ENCODE measurements at places on chromosomes 16 and 17.
A peak's percentile ranks its signal among the peaks of the same experiment; 100 is the strongest.

- no peak for DNase-seq
- no peaks in the 10 kb centered on the region for H3K36me3 ChIP-seq
- no peak overlapping the region for H3K4me3 ChIP-seq
- H3K27me3 ChIP-seq = peaks cover 6% of the 10 kb centered on the region
- H3K27ac ChIP-seq = no peak overlapping the region
- H3K4me1 ChIP-seq = peaks cover 21% of the 10 kb centered on the region
Observed at GRCh38 chr17:65742403-65743307, 181.2 kb upstream of the AXIN2 start.

GRCh38 chr16:57651344-57652333, 16.5 kb upstream of the ADGRG3 start:
- peak; percentile 67 for DNase-seq
- H3K27me3 ChIP-seq = peaks cover 13% of the 10 kb centered on the region
- peak overlapping the region; percentile 10 for H3K27ac ChIP-seq

GRCh38 chr17:11916091-11916490, 81.2 kb downstream of the ZNF18 start:
- no peaks in the 10 kb centered on the region for H3K36me3 ChIP-seq
- no peaks in the 10 kb centered on the region for H3K27me3 ChIP-seq
- no peak overlapping the region for H3K27ac ChIP-seq
- no peak for DNase-seq
- no peaks in the 10 kb centered on the region for H3K4me1 ChIP-seq

DNA sequence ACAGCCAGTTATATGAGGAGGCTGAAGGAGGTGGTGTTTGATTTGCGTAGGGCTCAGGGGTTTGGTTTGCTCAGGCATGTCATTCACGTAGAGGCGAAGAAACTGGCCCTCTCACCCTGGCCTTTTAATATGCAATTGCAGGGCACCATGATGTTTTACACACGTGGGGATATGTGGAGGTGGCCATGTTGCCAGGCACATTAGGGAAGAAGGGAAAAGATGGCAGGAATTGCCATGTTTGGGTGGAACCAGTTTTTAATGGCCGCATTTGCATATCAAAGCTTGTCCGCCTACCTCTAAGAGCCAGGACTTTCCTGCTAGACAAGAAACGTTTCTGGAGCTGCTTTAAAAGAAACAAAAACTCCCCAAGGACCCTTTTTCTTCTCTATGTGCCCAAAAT, 1483.7 kb upstream of the GOT2 start:
- H3K4me3 ChIP-seq = no peak overlapping the region
- H3K27ac ChIP-seq = no peak overlapping the region
- no peaks in the 10 kb centered on the region for H3K4me1 ChIP-seq
- no peak for DNase-seq
- no peaks in the 10 kb centered on the region for H3K36me3 ChIP-seq

GRCh38 chr17:17376362-17376761, 73.2 kb downstream of the NT5M start:
- H3K27ac ChIP-seq = no peak overlapping the region
- no peaks in the 10 kb centered on the region for H3K36me3 ChIP-seq
- no peaks in the 10 kb centered on the region for H3K4me1 ChIP-seq
- no peak for DNase-seq
- peaks cover 29% of the 10 kb centered on the region for H3K27me3 ChIP-seq

DNA sequence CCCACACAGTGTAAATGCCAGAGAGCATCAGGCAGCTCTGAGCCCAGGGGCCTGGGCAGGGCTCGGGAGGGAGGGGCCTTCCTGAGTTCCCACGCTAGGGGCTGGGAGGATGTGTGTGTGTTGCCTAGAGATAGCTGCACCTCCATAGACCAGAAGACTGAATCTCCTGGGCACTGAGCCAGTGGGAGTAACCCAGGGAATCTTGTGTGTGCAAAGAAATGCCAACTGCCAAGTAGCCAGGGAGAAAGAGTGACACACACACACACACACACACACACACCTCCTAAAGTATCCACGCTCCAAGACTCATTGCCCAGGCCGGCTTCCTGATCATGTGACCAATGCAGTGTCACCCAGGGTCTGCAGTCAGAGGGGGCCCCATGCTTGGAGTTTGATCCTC, 166.2 kb upstream of the RPL38 start:
- H3K4me1 ChIP-seq = no peaks in the 10 kb centered on the region
- no peak for DNase-seq
- peaks cover 26% of the 10 kb centered on the region for H3K27me3 ChIP-seq
- no peaks in the 10 kb centered on the region for H3K36me3 ChIP-seq
- no peak overlapping the region for H3K27ac ChIP-seq

DNA sequence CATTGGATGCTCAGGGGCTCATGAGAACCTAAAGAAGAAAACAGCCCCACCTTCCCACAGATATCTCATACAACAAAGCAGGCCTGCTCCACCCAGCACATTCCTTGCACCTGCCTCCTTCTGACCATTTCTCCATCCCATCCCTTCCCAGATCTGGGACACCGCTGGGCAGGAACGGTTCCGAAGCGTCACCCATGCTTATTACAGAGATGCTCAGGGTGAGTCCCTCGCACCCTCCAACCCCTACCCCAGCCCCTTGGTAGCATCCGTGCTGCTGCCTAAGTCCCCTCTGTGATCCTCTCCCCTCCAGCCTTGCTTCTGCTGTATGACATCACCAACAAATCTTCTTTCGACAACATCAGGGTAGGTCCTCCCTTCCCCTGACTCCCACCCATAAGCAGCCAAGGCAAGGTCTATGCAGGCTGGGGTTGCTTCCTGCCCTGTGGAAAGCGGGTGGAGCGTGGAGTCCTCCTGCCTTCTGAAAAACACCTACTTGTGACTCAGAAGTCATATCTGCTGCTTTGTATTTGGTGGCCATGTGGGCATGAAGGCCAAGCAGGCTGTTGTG, 5.4 kb upstream of the NHERF1 start:
- H3K4me1 ChIP-seq = peaks cover 93% of the 10 kb centered on the region
- H3K4me3 ChIP-seq = peak overlapping the region; percentile 68
- peak overlapping the region; percentile 98 for H3K27ac ChIP-seq

- no peak overlapping the region for H3K27ac ChIP-seq
- H3K4me3 ChIP-seq = no peak overlapping the region
- H3K4me1 ChIP-seq = no peaks in the 10 kb centered on the region
- no peaks in the 10 kb centered on the region for H3K27me3 ChIP-seq
- DNase-seq = no peak
Observed at GRCh38 chr16:83661656-83662055, 146.1 kb upstream of the HSBP1 start.

- peaks cover 42% of the 10 kb centered on the region for H3K4me1 ChIP-seq
- H3K27me3 ChIP-seq = peaks cover 51% of the 10 kb centered on the region
- H3K27ac ChIP-seq = no peak overlapping the region
- H3K36me3 ChIP-seq = no peaks in the 10 kb centered on the region
Observed at GRCh38 chr17:57945996-57946797, 9.0 kb downstream of the CUEDC1 start.

DNA sequence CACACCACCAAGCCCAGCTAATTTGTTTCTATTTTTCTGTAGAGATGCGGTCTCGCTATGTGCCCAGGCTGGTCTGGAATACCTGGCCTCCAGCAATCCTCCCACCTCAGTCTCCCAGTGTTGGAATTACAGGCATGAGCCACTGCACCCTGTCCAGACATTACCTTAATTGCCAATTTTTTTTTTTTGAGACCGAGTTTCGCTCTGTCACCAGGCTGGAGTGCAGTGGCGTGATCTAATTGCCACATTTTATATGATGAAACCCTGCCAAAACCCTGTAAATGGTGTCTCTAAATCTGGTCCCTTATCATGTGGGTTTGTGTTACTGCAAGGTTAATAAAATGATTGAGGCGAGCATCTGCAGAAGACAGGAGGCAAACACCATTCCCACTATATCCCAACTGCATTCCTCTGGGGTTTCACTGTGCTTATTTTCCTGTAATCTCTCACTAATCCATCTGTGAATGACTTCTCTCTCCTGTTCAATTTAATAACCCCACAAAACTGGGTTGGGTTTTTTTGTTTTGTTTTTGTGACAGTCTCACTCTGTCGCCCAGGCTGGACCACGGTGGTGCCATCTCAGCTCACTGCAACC, 19.4 kb upstream of the TRIM25 start:
- no peak overlapping the region for H3K27ac ChIP-seq
- no peak for DNase-seq
- no peaks in the 10 kb centered on the region for H3K27me3 ChIP-seq
- peaks cover 31% of the 10 kb centered on the region for H3K36me3 ChIP-seq

DNA sequence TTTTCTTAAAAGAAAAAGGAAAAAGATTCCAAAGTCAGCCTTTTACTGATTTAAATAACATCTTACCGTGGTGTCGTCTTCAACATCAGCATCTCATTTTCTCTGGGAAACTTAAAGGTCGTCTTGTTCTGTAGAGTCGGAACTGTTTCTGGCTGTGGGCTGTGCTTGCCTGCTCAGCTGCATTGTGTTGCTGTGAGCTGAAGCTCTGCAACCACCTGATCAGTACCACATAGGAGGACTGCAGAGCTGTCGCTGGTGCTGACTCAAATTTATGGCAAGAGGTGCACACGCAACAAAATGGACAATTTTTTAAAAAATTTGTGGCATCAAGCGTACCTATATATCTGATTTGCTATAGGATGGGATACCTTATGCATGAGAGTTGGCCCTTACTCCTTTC, at the start of gene OMG:
Gene OMG, minus strand, starts transcription at position 150 of the 400 bp plus-strand sequence. CDS start 908 bp downstream, outside the sequence.
- DNase-seq = no peak
- H3K27me3 ChIP-seq = no peaks in the 10 kb centered on the region
- H3K36me3 ChIP-seq = peaks cover 9% of the 10 kb centered on the region
- H3K27ac ChIP-seq = no peak within 1 kb of the TSS
- peaks cover 3% of the 10 kb centered on the region for H3K4me1 ChIP-seq
- no peak within 1 kb of the TSS for H3K4me3 ChIP-seq

GRCh38 chr17:68328676-68329075, 37.4 kb downstream of the ARSG start:
- no peak overlapping the region for H3K4me3 ChIP-seq
- peaks cover 20% of the 10 kb centered on the region for H3K27me3 ChIP-seq
- peaks cover 6% of the 10 kb centered on the region for H3K36me3 ChIP-seq
- DNase-seq = no peak
- H3K27ac ChIP-seq = no peak overlapping the region
- H3K4me1 ChIP-seq = peaks cover 19% of the 10 kb centered on the region

DNA sequence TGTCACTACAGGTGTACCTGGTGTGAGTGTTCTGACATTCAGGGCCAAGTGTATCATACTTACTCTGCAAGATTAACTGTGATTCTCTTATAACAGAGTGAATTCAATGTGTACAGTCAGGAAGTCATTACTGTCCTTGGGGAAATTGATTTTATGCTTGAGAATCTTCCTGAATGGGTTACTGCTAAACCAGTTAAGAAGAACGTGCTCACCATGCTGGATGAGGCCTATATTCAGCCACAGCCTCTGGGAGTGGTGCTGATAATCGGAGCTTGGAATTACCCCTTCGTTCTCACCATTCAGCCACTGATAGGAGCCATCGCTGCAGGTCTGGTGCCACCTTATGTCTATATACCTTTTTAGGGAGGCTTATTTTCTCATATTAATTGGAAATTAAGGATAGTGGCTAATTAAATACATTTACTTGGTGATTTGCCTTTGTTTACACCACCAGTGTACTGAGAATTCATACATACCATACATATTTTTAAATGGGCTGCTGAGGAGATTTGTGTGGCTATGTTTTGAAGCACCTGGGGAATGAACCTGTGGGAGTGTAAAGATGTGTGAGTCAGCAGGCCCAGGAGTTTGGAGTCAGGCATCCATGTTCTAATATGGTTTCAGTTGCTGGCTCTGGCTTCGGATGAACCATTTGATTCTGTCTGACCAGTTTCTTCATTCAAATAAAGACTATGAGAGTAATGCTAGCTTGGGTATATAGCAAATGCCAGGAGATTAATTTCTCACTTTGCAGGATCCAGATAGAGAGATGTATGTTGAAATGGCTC, 3.1 kb downstream of the ALDH3A2 start:
- H3K4me1 ChIP-seq = peaks cover 32% of the 10 kb centered on the region
- no peak overlapping the region for H3K27ac ChIP-seq
- DNase-seq = no peak
- no peak overlapping the region for H3K4me3 ChIP-seq
- H3K36me3 ChIP-seq = peaks cover 34% of the 10 kb centered on the region
- H3K27me3 ChIP-seq = peaks cover 15% of the 10 kb centered on the region

DNA sequence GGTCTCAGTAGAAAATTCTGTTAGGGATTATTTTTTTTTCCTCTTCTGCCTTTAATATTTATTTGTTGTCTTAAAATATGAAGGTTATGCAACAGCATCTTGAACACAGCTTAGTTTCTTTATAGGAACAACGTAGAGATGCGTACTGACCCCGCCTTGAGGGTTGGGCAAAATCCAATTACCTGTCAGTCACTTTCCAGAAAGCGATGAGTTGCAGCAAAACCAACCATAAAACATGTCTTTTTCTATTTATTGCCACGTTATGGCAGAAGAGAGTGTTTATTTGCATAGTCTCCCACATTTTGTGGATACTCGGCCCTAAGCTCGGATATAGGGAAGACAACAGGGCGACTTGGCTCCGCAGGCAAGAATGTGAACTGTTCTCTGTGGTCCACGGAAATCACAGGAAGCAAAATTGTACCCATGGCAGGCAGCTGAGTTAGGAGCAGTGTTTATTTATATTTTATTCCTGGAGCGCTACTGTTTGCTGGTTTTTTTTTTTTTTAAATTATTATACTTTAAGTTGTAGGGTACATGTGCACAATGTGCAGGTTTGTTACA, 44.3 kb upstream of the CACNG5 start:
- no peak overlapping the region for H3K4me3 ChIP-seq
- H3K36me3 ChIP-seq = peaks cover 67% of the 10 kb centered on the region
- no peak for DNase-seq
- H3K27me3 ChIP-seq = no peaks in the 10 kb centered on the region

- H3K27me3 ChIP-seq = peaks cover 53% of the 10 kb centered on the region
- no peaks in the 10 kb centered on the region for H3K36me3 ChIP-seq
- no peak overlapping the region for H3K27ac ChIP-seq
- DNase-seq = peak; percentile 11
- H3K4me3 ChIP-seq = no peak overlapping the region
Observed at GRCh38 chr17:50658616-50659015, 23.9 kb downstream of the ABCC3 start.

DNA sequence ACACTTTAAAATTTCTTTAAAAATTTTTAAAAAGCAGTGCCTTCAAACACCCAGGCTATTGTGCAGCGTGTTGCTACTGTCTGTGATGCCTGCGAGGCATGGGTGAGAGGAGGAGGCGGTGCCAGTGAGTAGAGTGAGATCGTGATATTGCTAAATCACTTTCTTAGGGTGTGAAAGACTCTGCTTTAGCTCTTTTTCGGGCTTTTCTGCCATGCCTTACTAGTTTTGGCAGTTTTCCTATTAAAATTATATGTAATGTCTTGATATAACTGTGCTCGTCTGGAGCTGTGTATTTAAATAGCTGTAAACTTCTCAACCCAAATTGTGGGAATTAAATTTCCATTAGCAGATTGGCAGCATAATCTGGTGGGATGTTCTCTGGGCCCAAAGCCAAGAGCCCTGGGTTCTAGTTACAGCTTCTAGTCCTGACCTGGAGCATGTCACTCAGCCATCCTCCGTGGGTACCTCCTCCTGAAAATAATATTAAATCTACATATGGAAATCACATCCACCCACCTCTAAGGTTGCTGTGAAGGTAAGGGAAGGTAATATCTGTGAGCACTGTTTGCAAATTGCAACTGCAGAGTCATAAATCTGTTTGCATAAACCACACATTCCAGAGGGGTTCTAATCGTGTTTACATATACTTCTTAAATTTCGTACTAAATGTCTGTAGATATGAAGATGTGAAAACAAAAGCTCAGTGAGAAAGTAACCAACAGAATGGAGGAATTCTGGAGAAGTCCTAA, 264.3 kb upstream of the CACNG5 start:
- no peak overlapping the region for H3K4me3 ChIP-seq
- no peak for DNase-seq
- peaks cover 16% of the 10 kb centered on the region for H3K4me1 ChIP-seq
